GM12891 (cell line): ENCODE measurements at places on chromosomes 4 and X.

- DNase-seq = no peak
These were observed 275.2 kb upstream of the EDA2R start for GRCh38 chrX:66914080-66914479.

- DNase-seq = no peak
These were observed 13.3 kb downstream of the ACOX3 start for GRCh38 chr4:8427262-8427661.

DNA sequence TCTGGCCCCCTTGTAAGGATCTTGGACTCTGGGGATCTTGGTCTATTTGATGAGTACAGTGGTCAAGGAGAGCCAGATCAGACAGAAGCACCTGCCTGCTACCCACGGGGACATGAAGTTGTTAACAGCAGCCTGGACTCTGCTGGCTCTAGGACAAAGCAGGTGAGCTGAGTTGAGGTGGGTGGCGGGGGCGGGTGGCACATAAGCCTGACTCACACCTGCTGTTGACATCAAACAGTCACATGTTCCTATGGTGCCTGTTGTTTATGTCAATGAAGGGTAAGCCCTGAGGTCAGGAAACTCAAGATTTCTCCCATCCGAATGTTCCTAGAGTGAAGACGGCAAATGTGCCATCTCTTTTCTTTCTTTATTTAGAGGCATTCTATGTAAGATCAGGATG, 50.1 kb upstream of the CLNK start:
- no peak for DNase-seq

GRCh38 chr4:108109997-108110416, 58.7 kb downstream of the LEF1 start:
- DNase-seq = no peak

GRCh38 chr4:119040694-119041185, 94.9 kb upstream of the MYOZ2 start:
- DNase-seq = no peak

DNA sequence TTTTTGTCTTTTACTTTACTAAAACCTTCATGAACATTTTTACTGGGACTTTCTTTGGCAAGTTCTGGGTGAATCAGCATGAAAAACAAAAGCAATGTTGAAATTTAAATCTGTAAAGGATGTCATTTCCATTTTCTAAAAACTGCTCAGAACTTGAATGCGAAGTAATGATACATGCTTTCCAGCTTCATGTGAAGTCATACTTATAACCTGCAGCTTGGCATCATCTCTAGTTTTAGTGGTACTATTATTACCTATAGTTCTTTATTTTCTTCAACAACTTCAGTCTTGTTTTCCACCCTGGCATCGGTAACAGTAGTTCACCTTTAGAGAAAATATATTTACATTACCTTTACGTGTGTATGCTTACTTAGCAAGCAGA, 421.4 kb upstream of the DIPK2B start:
- DNase-seq = no peak

DNA sequence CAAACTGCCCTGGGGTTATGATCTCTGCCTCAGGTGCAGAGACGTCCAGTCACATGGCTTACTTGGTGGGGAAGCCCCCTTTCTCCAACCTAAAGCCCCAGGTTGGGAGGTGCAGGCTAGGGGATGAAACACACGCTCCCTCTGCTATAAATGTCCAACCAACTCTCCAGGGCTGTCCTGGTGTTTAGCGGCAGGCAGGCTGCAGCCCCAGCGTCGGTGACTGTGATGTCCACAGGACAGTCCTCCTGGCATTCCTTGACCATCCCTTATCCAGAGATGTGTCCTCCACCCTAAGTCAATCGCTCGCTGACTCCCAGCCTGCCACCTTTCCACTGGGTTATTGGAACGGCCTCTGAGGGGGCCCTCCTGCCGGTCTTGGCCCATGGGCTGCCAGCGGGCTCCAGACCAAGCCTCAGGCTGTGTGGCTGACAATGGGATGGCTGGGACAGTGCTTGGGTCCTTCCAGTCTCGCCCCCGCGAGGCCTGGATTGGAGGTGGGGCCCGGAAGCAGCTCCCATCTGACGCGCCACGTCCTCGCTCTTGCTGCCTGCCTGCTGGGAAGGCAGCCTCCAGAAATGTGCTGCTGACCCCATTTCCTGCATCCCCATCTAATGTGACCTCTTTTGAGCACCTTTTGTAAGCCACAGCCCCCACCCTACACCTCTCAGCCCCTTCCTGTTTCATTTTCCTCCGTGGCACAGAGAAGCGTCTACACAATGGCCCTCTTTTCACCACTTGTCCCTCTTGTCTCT, 60.8 kb upstream of the ADRA2C start:
- DNase-seq = no peak

- no peak for DNase-seq
These were observed 20.5 kb upstream of the ZNF81 start for GRCh38 chrX:47815901-47816845.

DNA sequence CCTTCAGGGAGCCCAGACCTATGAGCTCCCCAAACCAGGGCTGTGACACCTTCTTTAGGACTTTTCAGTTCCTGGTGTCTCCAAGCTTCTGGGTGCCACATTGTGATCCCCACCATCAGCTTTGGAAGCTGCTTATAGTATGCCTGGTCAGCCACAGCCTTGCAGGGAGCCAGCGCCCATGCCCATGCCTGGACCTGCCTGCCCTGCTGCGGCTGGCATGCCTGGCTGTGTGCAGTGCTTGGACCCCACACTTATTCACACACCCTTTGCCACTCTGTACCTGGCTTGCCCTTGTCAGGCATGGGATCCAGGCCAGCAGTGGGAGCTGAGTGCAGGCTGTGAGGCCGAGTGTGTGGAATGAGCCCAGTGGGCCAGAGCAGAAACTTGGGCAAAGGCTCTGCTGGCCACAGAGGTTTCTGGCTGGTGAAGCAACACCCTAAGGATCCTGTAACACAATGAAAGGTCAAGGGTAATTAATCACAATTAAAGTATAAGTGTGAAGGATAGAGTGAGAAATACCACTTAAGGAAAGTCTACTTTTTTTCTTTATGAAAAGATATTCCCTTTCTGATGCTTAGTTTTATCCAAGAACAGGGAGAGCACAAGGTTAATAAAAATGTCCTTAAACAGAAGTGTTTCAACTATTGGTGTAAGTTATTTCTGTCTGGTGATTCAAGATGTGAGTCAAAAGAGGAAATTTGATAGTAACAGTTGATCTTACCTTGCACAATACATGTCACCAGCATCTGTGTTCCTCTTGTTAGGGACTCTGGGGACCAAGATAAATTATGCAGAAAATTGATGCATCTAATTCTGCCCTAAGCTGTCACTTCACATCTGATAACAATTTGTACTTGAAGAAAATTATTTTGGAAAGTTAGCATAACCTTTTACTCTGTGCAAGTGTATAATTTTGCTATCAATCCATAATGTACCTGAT, 161.8 kb downstream of the FAM47A start:
- peak; percentile 0 for DNase-seq

DNA sequence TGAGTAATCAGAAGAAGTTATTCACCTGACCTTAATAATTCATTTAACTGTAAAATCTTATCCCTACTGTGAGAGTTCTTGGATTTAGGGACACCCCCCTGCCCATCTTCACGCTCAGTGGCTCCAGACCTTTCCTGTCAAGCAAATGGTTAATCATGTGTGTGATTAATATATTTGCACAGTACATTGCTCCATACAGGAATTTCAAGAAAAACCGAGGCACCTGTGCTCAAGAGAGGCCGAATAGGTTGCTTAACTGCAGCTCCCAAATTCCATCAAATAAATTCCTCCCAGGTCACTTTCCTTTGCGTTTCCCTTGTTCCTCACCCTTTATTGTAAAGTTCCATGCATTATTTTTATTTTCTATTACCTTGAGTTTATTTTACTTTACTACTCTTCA, 119.5 kb downstream of the STOX2 start:
- DNase-seq = no peak

GRCh38 chr4:70940134-70940533, 38.0 kb downstream of the MOB1B start:
- DNase-seq = no peak

DNA sequence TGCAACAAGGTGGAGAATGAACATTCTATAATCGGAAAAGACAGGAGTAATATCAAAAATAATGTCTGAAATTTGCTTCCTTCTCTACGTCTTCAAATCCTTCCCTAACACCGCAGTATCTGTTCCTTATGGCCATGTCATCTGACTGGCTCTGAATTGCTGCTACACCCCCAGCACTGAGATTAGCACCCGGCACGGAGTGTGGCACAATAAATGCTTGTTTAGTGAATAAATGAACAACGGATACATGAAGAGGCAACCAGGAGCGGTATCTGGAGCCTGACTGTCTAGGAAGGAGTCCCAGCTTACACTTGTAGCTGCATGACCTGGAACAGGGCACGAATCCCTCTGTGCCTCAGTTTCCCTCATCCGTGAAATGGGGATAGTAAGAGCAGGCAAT, 164.3 kb downstream of the AFAP1 start:
- no peak for DNase-seq

GRCh38 chr4:11263208-11263607, 165.5 kb downstream of the HS3ST1 start:
- DNase-seq = no peak
